ENCODE measurements at places on chromosomes 13 and 19. TPM values are rescaled to one million over a fixed set of nuclear protein-coding genes. Genes with fewer than 3 reads are reported as not detected.

The ADGRE3 gene
- total RNA-seq = not detected

GRCh38 chr13:34941835-34942731, at the start of gene NBEA:
Gene NBEA (plus strand): TSS chr13:34942270. CDS start chr13:34942821, 551 bp downstream.
- peak; percentile 93 for DNase-seq

The TPTE2 gene
- not detected for total RNA-seq

The TNFRSF19 gene
- 26.2 TPM for total RNA-seq

The STAP2 gene
- 13.9 TPM for total RNA-seq

GRCh38 chr13:19864024-19864745, 736 bp upstream of the ZMYM5 start:
- DNase-seq = peak; percentile 92

GRCh38 chr13:30616927-30617314, 799 bp upstream of the USPL1 start:
- peak; percentile 56 for DNase-seq

DNA sequence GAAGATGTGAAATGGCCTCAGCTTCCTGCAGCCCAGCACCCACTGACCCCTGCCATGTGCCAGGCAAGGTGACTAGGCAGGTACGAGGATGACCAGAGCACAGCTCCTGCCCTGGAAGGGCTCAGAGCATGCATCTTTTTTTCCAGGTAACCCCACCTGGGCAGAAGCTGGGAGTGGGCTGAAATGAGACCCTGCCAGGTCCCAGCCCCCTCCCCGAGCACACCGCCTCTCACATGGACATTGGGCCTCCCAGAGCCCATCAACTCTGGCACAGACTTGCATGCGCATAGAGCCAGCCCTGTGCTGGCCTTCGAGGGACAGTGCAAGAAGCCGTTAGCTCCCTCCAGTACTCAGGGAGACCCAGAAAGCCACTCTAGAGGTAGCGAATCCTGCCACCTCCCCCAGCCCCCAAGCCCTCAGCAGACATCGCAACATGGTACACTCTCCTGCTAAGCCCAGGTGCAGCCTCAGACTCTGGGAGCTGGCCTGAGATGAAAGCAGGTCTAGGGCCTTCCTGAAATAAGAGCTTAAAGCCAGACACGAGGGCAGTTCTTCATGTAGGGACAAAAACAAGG, 8.9 kb upstream of the VSTM2B start:
- no peak for DNase-seq

All from right cardiac atrium (tissue), 5 donors.